Activated CD4-positive, alpha-beta memory T cell treated with anti-CD3 and anti-CD28 coated beads for 36 hours (primary cell): ENCODE measurements at places on chromosomes 11 and 22. TPM values are rescaled to one million over a fixed set of nuclear protein-coding genes. Genes with fewer than 3 reads are reported as not detected.

The NLRP10 gene
- not detected for total RNA-seq

The CHRM1 gene
- not detected for total RNA-seq

The GRK2 gene
- total RNA-seq, result 279 TPM

The HBG1 gene
- not detected for total RNA-seq

The FAM118A gene
- 56.5 TPM for total RNA-seq

The IGSF9B gene
- total RNA-seq, result 24.6 TPM

The IGF2 gene
- 27.0 TPM for total RNA-seq

The SLC5A12 gene
- not detected for total RNA-seq

DNA sequence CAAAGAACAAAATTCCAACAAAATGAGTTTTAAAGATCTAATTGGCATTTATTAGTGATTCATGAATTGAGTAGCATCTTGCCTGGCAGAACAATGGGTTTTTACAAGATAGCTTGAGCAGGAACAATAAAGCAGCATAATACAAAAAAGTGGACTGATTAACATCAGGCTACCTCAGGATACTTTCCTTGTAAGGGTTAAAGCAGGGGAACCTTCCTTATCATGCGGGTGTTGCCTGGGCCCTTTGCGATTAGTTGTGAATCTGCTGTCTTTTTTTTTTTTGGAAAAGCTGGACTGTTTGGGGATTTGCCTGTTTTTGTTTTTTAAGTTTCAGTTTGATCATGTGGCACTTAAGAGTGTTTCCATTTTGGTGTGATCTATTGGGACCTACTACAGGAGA, 37.5 kb downstream of the EXPH5 start:
- no peak for DNase-seq
- H3K36me3 ChIP-seq, result no peaks in the 10 kb centered on the region

- H3K4me1 ChIP-seq, result no peaks in the 10 kb centered on the region
- DNase-seq, result no peak
- H3K36me3 ChIP-seq, result no peaks in the 10 kb centered on the region
- no peak overlapping the region for H3K4me3 ChIP-seq
- H3K27ac ChIP-seq, result no peak overlapping the region
These were observed 29.9 kb upstream of the CSNK2A3 start for GRCh38 chr11:11382858-11383532.

GRCh38 chr11:18088966-18089365, 16.9 kb downstream of the SAAL1 start:
- peaks cover 8% of the 10 kb centered on the region for H3K4me1 ChIP-seq
- DNase-seq, result no peak
- no peak overlapping the region for H3K27ac ChIP-seq
- peaks cover 40% of the 10 kb centered on the region for H3K36me3 ChIP-seq

GRCh38 chr11:76077575-76078150, 128.6 kb downstream of the WNT11 start:
- H3K27ac ChIP-seq, result no peak overlapping the region
- peaks cover 11% of the 10 kb centered on the region for H3K4me1 ChIP-seq
- no peak for DNase-seq
- H3K4me3 ChIP-seq, result no peak overlapping the region

- no peak for DNase-seq
- peaks cover 5% of the 10 kb centered on the region for H3K27me3 ChIP-seq
These were observed 25.8 kb upstream of the PPFIA1 start for GRCh38 chr11:70244698-70245097.

- H3K27me3 ChIP-seq, result peaks cover 3% of the 10 kb centered on the region
- no peak overlapping the region for H3K27ac ChIP-seq
- H3K36me3 ChIP-seq, result no peaks in the 10 kb centered on the region
- no peak for DNase-seq
- H3K4me3 ChIP-seq, result no peak overlapping the region
These were observed 142.7 kb upstream of the CTSC start for GRCh38 chr11:88480223-88480622.

- no peaks in the 10 kb centered on the region for H3K36me3 ChIP-seq
- no peak for DNase-seq
- H3K27me3 ChIP-seq, result no peaks in the 10 kb centered on the region
- H3K27ac ChIP-seq, result no peak overlapping the region
- no peak overlapping the region for H3K4me3 ChIP-seq
- no peaks in the 10 kb centered on the region for H3K4me1 ChIP-seq
These were observed 46.1 kb downstream of the NELL1 start for GRCh38 chr11:20715464-20715863.

DNA sequence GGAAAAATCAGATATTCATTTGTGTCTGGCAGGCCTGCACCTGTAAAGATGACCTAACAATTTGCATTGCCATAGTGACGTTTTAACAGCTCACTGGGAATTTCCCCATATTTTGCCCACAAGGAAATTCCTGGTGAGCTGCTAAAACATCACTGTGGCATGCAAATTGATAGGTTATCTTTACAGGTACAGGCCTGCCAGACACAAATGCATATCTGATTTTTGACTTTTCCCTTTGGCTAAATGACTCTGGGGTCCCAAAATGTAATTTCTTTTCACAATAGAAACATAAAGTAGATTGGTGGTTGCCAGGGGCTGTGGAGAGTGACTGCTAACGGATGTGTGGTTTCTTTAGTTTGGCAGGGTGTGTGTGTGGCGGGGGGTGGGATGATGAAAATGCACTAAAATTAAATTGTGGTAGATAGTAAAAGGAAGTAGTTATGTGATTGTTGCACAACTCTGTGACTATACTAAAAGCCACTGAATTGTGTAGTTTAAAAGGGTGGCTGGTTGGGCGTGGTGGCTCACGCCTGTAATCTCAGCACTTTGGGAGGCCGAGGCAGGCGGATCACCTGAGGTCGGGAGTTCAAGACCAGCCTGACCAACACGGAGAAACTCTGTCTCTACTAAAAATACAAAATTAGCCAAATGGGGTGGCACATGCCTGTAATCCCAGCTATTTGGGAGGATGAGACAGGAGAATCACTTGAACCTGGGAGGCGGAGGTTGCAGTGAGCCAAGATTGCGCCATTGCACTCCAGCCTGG, 18.5 kb upstream of the FEZ1 start:
- H3K27ac ChIP-seq, result peak overlapping the region; percentile 82
- peak; percentile 79 for DNase-seq
- no peak overlapping the region for H3K4me3 ChIP-seq
- H3K4me1 ChIP-seq, result peaks cover 25% of the 10 kb centered on the region

- no peak overlapping the region for H3K4me3 ChIP-seq
- H3K27ac ChIP-seq, result no peak overlapping the region
- H3K4me1 ChIP-seq, result peaks cover 6% of the 10 kb centered on the region
- no peak for DNase-seq
- peaks cover 7% of the 10 kb centered on the region for H3K27me3 ChIP-seq
These were observed 14.3 kb downstream of the OR52K1 start for GRCh38 chr11:4496557-4497248.

DNA sequence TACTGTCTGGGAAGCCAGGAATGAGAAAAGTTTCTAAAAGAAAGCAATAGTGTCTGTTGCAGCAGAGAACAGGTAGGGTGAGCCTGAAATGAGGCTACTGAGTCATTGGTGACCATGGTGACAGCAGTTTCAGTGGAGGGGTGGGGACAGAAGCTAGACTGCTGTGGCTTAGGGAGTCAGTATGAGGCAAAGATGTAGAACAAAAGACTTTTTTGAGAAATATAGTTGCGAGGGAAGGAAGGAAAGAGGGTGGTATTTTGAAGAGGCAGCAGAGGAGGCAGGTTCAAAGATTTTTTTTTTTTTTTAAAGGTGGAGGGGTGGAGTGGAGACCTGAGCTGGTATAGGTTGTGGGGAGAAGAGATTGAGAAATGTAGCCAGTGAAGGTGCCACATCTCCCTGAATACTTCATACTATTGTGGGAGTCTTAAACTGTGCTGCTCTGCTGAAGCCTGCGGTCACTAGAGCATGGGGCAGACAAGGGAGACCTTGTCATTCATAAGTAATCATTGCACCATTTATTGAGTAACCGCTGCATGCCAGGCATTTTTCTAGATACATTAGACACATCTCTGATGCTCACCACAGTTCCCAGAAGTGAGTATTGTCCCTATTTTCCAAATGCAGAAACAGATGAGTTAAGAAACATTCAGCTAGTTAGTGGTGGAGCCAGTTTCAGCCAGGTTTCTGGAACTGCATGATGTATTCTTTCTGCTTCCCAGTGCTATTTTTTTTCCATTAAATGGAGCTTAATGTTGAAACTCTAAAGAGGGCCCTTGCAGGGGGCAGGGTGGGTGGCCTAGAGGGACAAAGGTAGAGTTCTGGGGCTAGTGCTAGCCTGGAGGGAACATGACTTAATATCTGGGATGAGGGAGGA, 49.9 kb downstream of the STIM1 start:
- H3K4me3 ChIP-seq, result peak overlapping the region; percentile 35
- DNase-seq, result peak; percentile 86
- H3K4me1 ChIP-seq, result peaks cover 77% of the 10 kb centered on the region
- peak overlapping the region; percentile 80 for H3K27ac ChIP-seq

GRCh38 chr22:22870577-22871404, 16.8 kb upstream of the IGLL5 start:
- no peak overlapping the region for H3K4me3 ChIP-seq
- H3K4me1 ChIP-seq, result peaks cover 11% of the 10 kb centered on the region
- no peaks in the 10 kb centered on the region for H3K36me3 ChIP-seq
- H3K27me3 ChIP-seq, result no peaks in the 10 kb centered on the region
- H3K27ac ChIP-seq, result no peak overlapping the region

- H3K4me3 ChIP-seq, result no peak overlapping the region
- H3K27me3 ChIP-seq, result no peaks in the 10 kb centered on the region
- H3K27ac ChIP-seq, result no peak overlapping the region
- no peaks in the 10 kb centered on the region for H3K36me3 ChIP-seq
- H3K4me1 ChIP-seq, result no peaks in the 10 kb centered on the region
These were observed 1.9 kb downstream of the GRAMD4 start for GRCh38 chr22:46622081-46622521.

GRCh38 chr22:30054067-30054763, 26.0 kb upstream of the HORMAD2 start:
- no peaks in the 10 kb centered on the region for H3K27me3 ChIP-seq
- no peak for DNase-seq
- no peak overlapping the region for H3K4me3 ChIP-seq

- H3K4me3 ChIP-seq, result no peak overlapping the region
- peaks cover 53% of the 10 kb centered on the region for H3K27me3 ChIP-seq
- no peak for DNase-seq
These were observed 2.5 kb downstream of the FJX1 start for GRCh38 chr11:35620795-35621194.

DNA sequence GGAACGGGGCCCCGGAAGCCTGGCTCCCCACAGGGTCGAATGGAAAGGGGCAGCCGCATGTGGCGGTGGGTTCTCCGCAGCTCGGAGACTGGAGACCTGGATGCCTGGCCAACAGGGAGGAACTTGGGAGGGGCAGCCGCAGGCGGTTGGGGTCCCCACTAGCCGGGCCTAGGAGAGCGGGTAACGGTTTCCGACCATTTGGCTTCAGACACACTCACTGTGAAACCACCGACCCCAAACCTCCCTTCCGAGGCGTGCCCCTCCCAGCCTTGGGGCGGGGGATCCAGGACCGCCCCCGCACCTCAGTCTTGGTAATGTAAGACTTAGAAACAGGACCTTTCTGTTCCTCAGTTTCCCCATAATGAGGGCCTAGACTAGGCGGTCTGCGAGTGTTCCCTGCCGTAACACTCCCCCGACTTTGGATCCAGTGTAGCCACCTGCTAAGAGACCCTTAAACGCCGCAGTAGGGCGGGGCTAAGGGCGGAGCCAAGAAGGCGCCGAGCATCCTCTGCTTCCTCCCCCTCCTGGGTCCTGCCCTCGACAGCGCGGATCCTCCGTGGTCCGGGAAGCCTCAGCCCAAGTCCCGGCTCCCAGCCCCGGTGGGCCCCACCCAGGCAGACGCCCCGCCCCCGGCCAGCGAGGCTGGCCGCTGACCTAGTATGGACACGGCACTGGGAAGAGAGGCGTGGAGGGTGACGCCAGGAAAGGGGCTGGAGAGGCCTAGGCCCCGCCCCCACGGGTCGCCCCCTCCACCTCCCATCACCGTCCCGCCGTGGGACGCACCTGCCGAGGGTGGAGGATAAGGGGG, 1.8 kb upstream of the RASGRP2 start:
- peaks cover 1% of the 10 kb centered on the region for H3K36me3 ChIP-seq
- H3K27me3 ChIP-seq, result peaks cover 8% of the 10 kb centered on the region
- H3K27ac ChIP-seq, result peak overlapping the region; percentile 70
- peaks cover 23% of the 10 kb centered on the region for H3K4me1 ChIP-seq

- H3K4me3 ChIP-seq, result no peak overlapping the region
- DNase-seq, result peak; percentile 25
- peaks cover 4% of the 10 kb centered on the region for H3K27me3 ChIP-seq
- H3K36me3 ChIP-seq, result no peaks in the 10 kb centered on the region
These were observed 415.1 kb downstream of the SOX6 start for GRCh38 chr11:15941206-15941770.

GRCh38 chr11:2132874-2133240, 6.3 kb downstream of the IGF2 start:
- DNase-seq, result no peak
- no peaks in the 10 kb centered on the region for H3K36me3 ChIP-seq

GRCh38 chr11:69666752-69667536, 8.2 kb downstream of the LTO1 start:
- no peak overlapping the region for H3K4me3 ChIP-seq
- peaks cover 29% of the 10 kb centered on the region for H3K36me3 ChIP-seq
- no peak overlapping the region for H3K27ac ChIP-seq
- H3K27me3 ChIP-seq, result no peaks in the 10 kb centered on the region
- no peak for DNase-seq
- peaks cover 7% of the 10 kb centered on the region for H3K4me1 ChIP-seq

DNA sequence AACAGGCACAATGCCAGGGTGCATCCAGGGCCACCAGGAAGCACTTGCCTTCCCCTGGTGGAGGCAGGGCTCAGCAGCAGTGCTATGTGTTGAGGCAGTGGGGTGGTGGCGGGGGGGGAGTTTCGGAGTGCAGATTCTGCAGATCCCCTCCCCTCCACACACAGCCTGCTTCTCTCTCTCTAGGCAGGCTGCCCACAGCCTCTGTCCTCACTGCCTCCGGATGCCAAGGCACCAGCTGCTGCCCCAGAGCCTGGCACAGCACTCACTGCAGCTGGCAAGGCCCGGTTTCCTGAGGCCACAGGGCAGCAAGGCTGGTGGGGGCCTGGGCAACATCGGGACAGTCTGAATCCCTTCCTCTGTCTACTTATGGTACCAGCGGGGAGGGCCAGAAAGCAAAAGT, 35.8 kb downstream of the NRXN2 start:
- H3K27ac ChIP-seq, result no peak overlapping the region
- DNase-seq, result no peak
- H3K36me3 ChIP-seq, result no peaks in the 10 kb centered on the region
- H3K4me1 ChIP-seq, result peaks cover 2% of the 10 kb centered on the region

GRCh38 chr11:68354148-68354872, 41.9 kb downstream of the LRP5 start:
- H3K4me1 ChIP-seq, result no peaks in the 10 kb centered on the region
- DNase-seq, result no peak
- H3K36me3 ChIP-seq, result peaks cover under 1% of the 10 kb centered on the region
- no peak overlapping the region for H3K4me3 ChIP-seq
- H3K27me3 ChIP-seq, result no peaks in the 10 kb centered on the region

DNA sequence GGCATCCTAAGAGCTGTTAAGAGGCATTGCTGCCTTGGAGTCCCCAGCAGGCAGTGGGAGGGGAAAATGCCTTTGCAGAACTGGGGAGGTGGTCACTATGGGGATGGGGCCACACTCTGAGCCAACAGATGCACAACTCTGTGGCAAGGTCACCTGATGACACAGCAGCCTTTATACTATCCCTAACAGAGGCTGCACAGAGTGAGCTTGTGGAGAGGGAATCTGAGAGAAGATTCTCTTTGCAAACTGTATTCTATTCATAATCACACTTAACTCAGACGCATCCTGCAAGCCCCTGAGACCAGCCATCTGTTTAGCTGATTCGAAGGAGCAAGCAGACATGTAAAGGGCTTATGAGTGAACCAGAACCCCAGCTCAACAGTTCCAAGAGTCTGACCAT, 49.0 kb upstream of the TTC12 start:
- no peak for DNase-seq
- H3K36me3 ChIP-seq, result no peaks in the 10 kb centered on the region
- no peaks in the 10 kb centered on the region for H3K4me1 ChIP-seq
- H3K27me3 ChIP-seq, result peaks cover 2% of the 10 kb centered on the region
- H3K27ac ChIP-seq, result no peak overlapping the region
- no peak overlapping the region for H3K4me3 ChIP-seq

- peaks cover 7% of the 10 kb centered on the region for H3K4me1 ChIP-seq
- peak within 1 kb of the TSS; percentile 50 for H3K4me3 ChIP-seq
- no peaks in the 10 kb centered on the region for H3K36me3 ChIP-seq
These were observed at the start of gene FAM83F for GRCh38 chr22:39994566-39995392. Gene FAM83F, plus strand, starts transcription at chr22:39994954. Its CDS starts 89 bp downstream, at chr22:39995043.
